ENCODE measurements at places on chromosomes 2 and 18. TPM values are rescaled to one million over a fixed set of nuclear protein-coding genes. Genes with fewer than 3 reads are reported as not detected.

DNA sequence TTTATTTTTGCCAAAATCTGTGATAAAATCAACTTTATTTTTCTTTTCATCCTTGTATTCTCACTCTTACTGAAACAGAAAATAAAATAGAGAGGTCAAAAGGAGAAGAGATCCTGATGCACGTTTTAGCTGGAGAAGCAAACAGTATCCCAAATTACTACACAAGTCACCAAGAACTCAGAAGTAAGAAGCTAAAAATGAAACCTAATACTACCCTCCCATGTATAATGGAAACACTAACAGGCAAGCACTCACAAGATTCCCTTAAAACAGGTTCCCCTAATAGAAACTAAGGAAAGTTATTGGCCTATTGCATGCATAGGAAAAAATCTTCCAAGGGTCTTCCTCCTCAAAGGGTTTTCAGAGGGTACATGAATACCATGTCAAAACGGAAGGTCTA is 927.0 kb downstream of the ERBB4 start:
- no peaks in the 10 kb centered on the region for H3K36me3 ChIP-seq
- H3K27me3 ChIP-seq: no peaks in the 10 kb centered on the region
- H3K27ac ChIP-seq: no peak overlapping the region
- no peaks in the 10 kb centered on the region for H3K4me1 ChIP-seq
- DNase-seq: no peak
- no peak overlapping the region for H3K4me3 ChIP-seq

- H3K27ac ChIP-seq: no peak overlapping the region
- no peaks in the 10 kb centered on the region for H3K4me1 ChIP-seq
- no peak for DNase-seq
- no peaks in the 10 kb centered on the region for H3K27me3 ChIP-seq
- H3K4me3 ChIP-seq: no peak overlapping the region
Observed at GRCh38 chr18:45119876-45120275, 439.2 kb downstream of the SETBP1 start.

DNA sequence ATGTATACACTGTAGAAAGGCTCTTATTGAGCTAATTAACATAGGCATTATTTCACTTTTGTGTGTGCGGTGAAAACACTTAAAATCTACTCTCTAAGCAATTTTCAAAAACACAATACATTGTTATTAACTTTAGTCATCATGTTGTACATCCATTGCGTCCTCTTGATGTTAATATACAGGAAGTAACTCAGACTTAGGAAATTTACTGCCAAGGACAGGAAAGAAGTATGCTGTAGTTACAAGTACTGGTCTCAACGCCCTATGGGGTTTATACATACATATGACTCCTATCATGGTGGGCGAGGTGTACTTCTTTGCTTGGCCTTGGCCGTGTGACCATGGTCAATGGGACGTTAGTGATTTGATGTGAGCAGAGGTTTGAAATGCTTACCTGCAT is 15.5 kb downstream of the SCTR start:
- H3K4me3 ChIP-seq: no peak overlapping the region
- no peak for DNase-seq
- no peaks in the 10 kb centered on the region for H3K36me3 ChIP-seq

Gene NEU4
- not detected for total RNA-seq

- H3K4me3 ChIP-seq: no peak overlapping the region
- DNase-seq: no peak
- no peak overlapping the region for H3K27ac ChIP-seq
- H3K4me1 ChIP-seq: peaks cover 30% of the 10 kb centered on the region
Observed at GRCh38 chr2:10389573-10389972, 58.6 kb downstream of the ODC1 start.

GRCh38 chr2:126921066-126921465 is 22.4 kb downstream of the TEX51 start:
- no peaks in the 10 kb centered on the region for H3K4me1 ChIP-seq
- no peak overlapping the region for H3K27ac ChIP-seq
- H3K27me3 ChIP-seq: no peaks in the 10 kb centered on the region
- H3K36me3 ChIP-seq: no peaks in the 10 kb centered on the region
- no peak for DNase-seq
- no peak overlapping the region for H3K4me3 ChIP-seq
